Thymus (tissue), 14 donors: ENCODE measurements at places on chromosomes 16 and 17. TPM values are rescaled to one million over a fixed set of nuclear protein-coding genes. Genes with fewer than 3 reads are reported as not detected.

Gene ADAMTS18
- total RNA-seq, result 1.4 TPM

Gene NHLRC4
- total RNA-seq, result 5.5 TPM

Gene DRC3
- 1.3 TPM for total RNA-seq

Gene WFIKKN1
- 0.33 TPM for total RNA-seq

Gene HSD17B2
- total RNA-seq, result 0.19 TPM

Gene PRSS21
- total RNA-seq, result 1.2 TPM

Gene CDK3
- 3.2 TPM for total RNA-seq

Gene DLX4
- total RNA-seq, result 0.09 TPM

DNA sequence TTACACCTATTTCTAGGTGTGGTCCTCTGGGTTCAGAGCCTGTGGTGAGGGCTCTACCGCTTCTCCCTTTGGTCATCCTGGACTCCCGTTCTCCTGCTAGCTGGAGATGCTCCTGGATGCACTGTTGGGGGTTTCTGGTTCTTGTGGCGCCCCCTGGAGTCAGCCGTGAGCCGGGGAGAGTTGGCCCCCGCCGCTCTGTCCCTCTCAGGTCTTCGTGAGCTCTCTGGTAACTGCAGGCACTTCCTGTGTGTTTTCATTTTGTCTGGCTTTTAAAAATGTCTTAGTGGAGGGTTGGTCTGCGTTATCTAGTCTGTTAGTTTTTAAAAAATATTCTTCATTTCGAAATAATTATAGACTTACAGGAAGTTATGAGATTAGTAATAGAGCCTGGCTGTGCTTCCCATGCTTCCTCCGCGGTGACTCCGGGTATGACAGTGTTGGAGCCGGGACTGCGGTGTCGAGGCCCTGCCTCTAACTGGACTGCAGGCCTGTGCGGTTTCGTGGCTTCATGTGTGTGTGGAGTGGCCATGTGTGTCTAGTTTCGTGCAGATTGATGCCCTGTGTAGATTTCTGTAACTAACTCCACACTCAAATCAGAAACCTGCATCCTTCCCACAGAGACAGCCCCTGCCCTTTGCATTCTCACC, 78.0 kb upstream of the ZNF750 start:
- no peak overlapping the region for H3K27ac ChIP-seq
- peak; percentile 59 for DNase-seq
- H3K36me3 ChIP-seq, result peaks cover 55% of the 10 kb centered on the region
- H3K4me1 ChIP-seq, result peaks cover 42% of the 10 kb centered on the region

GRCh38 chr16:2852731-2853507, 5.1 kb downstream of the PRSS22 start:
- H3K4me3 ChIP-seq, result no peak overlapping the region
- H3K27ac ChIP-seq, result no peak overlapping the region
- H3K27me3 ChIP-seq, result peaks cover 6% of the 10 kb centered on the region

DNA sequence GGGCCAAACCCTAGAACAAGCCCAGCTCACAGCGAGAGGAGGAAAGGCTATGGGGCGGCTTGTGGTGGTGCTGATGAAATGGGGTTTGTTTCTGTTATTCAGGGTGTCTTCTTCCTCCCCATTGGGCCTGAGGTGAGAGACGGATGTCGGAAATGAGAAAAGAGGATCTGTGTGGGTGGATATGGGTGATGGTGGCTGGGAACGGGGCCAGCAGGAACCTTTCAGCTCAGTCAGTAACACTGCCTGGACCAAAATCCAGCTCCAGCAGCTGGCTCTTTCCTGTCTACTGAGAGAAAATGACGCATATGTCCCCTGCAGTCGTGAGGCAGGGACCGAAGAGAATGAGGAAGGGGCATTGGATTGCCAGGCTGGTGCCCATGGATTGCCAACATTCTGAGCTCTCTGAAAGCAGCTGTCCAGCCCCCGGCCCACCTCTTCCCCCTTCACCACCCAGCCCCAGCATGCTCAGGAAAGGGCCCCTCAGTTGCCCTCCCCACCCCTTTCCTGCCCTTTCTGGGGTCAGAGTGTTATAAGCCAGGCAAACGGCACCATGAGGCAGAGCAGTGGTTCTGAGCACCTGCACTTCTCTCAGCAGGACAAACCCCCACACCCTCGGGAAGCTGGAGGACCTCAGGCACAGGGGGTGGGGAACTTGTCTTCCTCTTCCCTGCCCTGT, 4.0 kb downstream of the MYH3 start:
- H3K27ac ChIP-seq, result no peak overlapping the region
- no peaks in the 10 kb centered on the region for H3K4me1 ChIP-seq
- H3K36me3 ChIP-seq, result no peaks in the 10 kb centered on the region
- DNase-seq, result no peak
- H3K27me3 ChIP-seq, result no peaks in the 10 kb centered on the region

- peaks cover 8% of the 10 kb centered on the region for H3K27me3 ChIP-seq
- H3K27ac ChIP-seq, result no peak overlapping the region
- no peak for DNase-seq
- no peaks in the 10 kb centered on the region for H3K4me1 ChIP-seq
Observed at GRCh38 chr17:80125656-80126448, 21.1 kb downstream of the EIF4A3 start.

DNA sequence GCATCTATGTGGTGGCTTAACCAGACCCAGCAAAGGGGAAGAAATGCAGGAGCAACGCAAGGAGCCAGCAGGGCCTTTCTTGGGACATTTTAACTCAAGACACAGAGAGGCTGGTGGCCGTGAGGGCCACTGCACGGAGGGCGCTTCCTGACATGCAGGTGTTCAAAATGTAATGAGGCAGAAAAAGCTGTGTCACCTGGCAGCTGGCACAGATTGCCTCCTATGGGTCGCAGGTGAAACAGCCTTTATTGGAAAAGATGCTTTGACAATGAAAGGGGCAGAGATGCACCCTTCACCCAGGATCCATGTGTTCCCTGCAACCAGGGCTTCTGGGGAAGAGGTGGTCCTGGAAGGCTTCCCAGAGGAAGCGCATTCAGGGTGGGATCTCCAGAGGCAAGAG, 219.3 kb downstream of the XYLT1 start:
- no peak overlapping the region for H3K4me3 ChIP-seq
- H3K27ac ChIP-seq, result no peak overlapping the region
- H3K36me3 ChIP-seq, result no peaks in the 10 kb centered on the region
- no peaks in the 10 kb centered on the region for H3K27me3 ChIP-seq

DNA sequence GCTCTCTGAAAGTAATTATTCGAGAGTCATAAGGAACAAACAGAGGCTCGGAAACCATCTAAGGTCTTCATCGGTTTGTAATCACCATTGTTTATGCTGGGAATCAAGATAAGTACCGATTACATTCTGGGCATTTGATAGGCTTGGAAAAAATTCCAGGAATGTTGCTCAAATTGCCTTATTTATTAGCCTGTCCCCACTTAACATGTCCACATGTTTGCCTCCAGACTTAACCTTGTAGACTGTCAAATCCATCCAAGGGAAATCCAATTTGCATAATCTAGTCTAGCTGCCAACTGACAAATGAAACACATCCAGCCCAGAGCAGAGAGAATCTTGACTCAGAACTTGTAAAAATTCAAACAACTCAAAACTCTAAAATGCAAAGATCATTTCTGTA, 51.3 kb upstream of the TMC5 start:
- H3K27me3 ChIP-seq, result no peaks in the 10 kb centered on the region
- no peak overlapping the region for H3K4me3 ChIP-seq
- H3K27ac ChIP-seq, result no peak overlapping the region
- H3K36me3 ChIP-seq, result no peaks in the 10 kb centered on the region
- DNase-seq, result no peak
- H3K4me1 ChIP-seq, result no peaks in the 10 kb centered on the region

DNA sequence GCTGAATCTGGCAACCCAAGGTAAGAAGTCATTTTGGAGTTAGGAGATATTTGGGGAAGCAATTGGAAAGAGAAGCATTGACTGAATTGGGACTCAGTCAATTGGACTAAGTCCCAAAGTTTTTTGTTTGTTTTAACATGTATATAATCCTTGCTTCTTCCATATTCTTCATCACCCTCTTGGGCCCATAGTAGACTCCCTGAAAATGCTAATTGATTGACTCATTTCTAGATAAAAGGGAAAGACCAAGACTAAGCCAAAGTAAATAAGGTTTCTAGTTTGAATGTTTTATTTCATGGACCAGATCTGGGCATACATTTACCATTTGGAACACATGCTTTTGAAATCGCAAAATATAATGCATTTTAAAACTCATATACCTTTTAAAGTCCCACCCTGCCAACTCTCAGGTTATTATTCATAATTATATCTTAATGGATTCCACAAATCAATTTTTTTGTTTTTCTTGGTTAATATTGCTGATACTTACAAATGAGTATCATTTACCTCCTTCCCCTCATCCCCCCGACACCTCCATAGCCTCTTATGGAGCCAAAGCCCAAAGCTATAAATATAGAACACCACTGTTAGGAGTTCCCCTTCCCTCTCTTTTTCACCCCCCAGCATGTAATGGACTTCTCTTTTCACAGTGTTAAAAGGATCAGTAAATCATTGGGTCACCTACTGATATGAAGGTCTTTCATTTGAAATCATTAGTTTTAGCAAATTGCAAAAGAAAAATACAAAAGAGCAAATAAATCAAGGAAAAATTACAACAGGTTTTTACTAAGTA, 674.0 kb upstream of the SOX9 start:
- no peak overlapping the region for H3K27ac ChIP-seq
- H3K4me1 ChIP-seq, result no peaks in the 10 kb centered on the region
- H3K36me3 ChIP-seq, result no peaks in the 10 kb centered on the region
- H3K4me3 ChIP-seq, result no peak overlapping the region

DNA sequence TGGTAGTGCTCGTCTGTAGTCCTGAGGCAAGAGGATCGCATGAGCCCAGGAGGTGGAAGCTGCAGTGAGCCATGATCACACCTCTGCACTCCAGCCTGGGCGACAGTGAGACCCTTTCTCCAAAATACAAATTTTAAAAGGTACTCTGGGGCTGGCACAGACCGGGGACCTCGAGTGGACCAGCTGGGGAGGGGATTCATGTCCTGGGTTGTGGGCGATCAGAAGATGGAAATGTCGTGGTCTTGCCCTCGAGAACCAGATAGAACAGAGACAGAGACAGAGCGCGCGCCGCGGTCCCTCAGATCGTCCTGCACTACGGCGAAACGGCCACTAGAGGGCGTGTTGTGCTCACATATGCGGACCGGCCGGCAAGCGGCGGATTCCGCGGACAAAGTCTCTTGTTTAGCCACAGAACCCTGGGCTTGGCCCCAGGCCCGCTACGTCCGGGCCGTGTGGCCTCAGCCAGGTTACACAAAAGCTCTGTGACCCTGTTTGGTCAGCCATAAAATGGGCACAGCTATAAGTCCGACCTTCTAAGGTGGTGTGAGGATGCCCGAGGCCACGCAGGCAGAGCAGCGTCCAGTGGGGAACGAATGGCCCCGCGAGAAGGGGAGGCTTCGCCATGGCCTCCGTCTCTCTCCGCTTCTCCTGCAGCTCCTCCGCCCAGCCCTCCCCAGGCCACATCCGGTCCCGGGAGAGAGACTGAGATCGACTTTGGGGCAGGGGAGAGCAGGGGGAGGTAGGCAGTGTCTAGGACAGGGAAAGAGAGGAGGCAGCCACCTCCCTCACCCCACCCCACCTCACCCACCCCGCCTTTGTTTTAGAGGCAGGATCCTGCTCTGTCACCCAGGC, 14.6 kb upstream of the SBK1 start:
- H3K36me3 ChIP-seq, result no peaks in the 10 kb centered on the region
- H3K27me3 ChIP-seq, result peaks cover 25% of the 10 kb centered on the region
- peaks cover 6% of the 10 kb centered on the region for H3K4me1 ChIP-seq
- no peak overlapping the region for H3K27ac ChIP-seq

DNA sequence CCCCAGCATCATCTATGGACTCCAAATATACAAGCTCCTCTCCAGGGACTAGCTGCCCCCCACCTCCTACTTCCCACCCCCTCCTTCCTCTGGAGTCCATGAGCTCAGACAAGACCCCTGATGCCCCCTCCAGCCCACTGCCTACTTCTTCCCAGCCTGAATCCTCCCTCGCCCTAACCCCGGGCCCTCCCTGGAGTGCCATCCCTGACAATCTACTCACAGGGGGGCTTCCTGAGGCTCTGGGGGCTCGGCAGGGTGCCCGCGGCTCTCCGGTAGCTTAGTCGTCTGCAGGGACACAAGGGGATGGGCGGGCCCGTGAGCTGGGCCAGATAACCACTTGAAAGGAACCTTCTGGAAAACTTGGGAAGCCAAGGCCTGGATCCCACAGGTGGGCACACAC, 15.1 kb downstream of the MPP3 start:
- DNase-seq, result no peak
- H3K4me1 ChIP-seq, result no peaks in the 10 kb centered on the region
- no peaks in the 10 kb centered on the region for H3K36me3 ChIP-seq
- H3K4me3 ChIP-seq, result no peak overlapping the region
- no peak overlapping the region for H3K27ac ChIP-seq

- H3K36me3 ChIP-seq, result peaks cover 3% of the 10 kb centered on the region
- H3K27ac ChIP-seq, result no peak overlapping the region
- no peak for DNase-seq
- H3K4me3 ChIP-seq, result peak overlapping the region; percentile 65
- H3K27me3 ChIP-seq, result no peaks in the 10 kb centered on the region
Observed at GRCh38 chr17:82753201-82753464, 1.3 kb downstream of the TBCD start.

DNA sequence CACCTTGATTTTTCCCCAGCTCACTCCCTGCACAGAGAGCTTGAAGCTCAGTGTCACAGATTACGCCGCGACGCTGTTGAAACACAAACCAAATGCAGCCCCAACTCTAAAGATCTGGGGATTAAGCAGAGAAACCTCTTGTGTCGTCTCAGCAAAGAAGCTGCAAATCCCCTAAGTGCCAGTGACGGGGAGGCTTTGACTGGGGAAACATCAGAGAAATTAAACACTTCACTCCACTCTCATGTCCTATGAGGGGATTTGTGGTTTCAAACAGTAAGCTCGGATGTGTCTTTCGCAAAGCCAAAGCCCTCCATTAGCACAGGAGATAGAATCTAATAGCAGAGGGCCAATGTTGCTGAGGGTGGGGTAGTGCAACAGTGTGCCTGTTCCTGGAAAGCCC, 233.7 kb downstream of the HS3ST4 start:
- H3K4me3 ChIP-seq, result no peak overlapping the region
- H3K27ac ChIP-seq, result no peak overlapping the region
- H3K36me3 ChIP-seq, result no peaks in the 10 kb centered on the region
- no peaks in the 10 kb centered on the region for H3K4me1 ChIP-seq
- DNase-seq, result no peak
- no peaks in the 10 kb centered on the region for H3K27me3 ChIP-seq

GRCh38 chr17:73645050-73645871, 1.0 kb upstream of the SDK2 start:
- H3K27me3 ChIP-seq, result peaks cover 68% of the 10 kb centered on the region
- DNase-seq, result no peak
- no peak overlapping the region for H3K27ac ChIP-seq

GRCh38 chr17:17343896-17344506, 40.8 kb downstream of the NT5M start:
- H3K4me1 ChIP-seq, result no peaks in the 10 kb centered on the region
- H3K27me3 ChIP-seq, result no peaks in the 10 kb centered on the region
- H3K27ac ChIP-seq, result no peak overlapping the region
